Activated CD4-positive, alpha-beta T cell treated with anti-CD3 and anti-CD28 coated beads, Interleukin-2, amount 50 U/mL, for 48 hours (primary cell): ENCODE measurements at places on chromosomes 3 and 15.

GRCh38 chr3:11080492-11080891, 73.8 kb upstream of the HRH1 start:
- no peak for DNase-seq

- DNase-seq = peak; percentile 72
Observed at GRCh38 chr15:50906954-50907600, 1.4 kb upstream of the AP4E1 start.

GRCh38 chr3:27160779-27161287, 208.3 kb downstream of the NEK10 start:
- no peak for DNase-seq

- DNase-seq = no peak
Observed at GRCh38 chr3:187628169-187628568, 42.0 kb downstream of the SST start.

- DNase-seq = no peak
Observed at GRCh38 chr15:101342056-101342455, 47.0 kb upstream of the SNRPA1 start.

- no peak for DNase-seq
Observed at GRCh38 chr3:51715231-51715976, 8.5 kb downstream of the GRM2 start.

DNA sequence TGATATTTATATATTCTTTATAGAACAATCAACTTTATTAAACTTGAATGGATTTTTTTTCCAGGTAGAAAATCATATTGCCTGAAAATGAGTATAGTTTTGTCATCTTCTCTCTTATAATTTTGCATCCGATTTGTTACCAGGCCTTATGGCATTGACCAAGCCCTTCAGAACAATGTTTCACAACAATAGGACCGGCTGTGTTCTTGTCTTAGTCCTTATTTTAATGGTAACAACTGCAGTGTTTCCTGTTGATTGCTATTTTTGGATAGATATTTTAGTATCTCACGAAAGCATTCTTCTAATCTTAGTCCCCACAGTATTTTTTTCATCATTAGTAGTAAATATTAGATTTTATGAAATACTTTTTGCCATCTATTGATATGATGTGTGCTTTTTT, 88.1 kb upstream of the ANKRD34C start:
- DNase-seq = no peak

- DNase-seq = peak; percentile 68
Observed at GRCh38 chr15:69976366-69976994, 121.2 kb downstream of the TLE3 start.
